MCF 10A (cell line): ENCODE measurements at places on chromosomes 4 and X. TPM values are rescaled to one million over a fixed set of nuclear protein-coding genes. Genes with fewer than 3 reads are reported as not detected.

Gene SPON2
- total RNA-seq = 0.54 and 0.64 TPM in 2 replicates

Gene TMPRSS11A
- not detected in 2 replicates for total RNA-seq

Gene BTC
- 1.7 and 4.0 TPM in 2 replicates for total RNA-seq

Gene OSTC
- total RNA-seq = 175 and 214 TPM in 2 replicates

Gene SYP
- 0.75 and 0.79 TPM in 2 replicates for total RNA-seq

Gene MAGEA1
- not detected in 2 replicates for total RNA-seq

Gene TRIM75
- total RNA-seq = not detected in 2 replicates

Gene EVC2
- 5.5 and 6.0 TPM in 2 replicates for total RNA-seq

Gene HTRA3
- total RNA-seq = not detected in 2 replicates

Gene ART3
- 0.83 TPM in 1 of 2 replicates, not detected in the other for total RNA-seq

Gene IL13RA1
- 27.4 and 32.4 TPM in 2 replicates for total RNA-seq

Gene VCX2
- not detected in 2 replicates for total RNA-seq

Gene SSX4B
- total RNA-seq = not detected in 2 replicates

Gene TLR3
- 6.5 and 8.2 TPM in 2 replicates for total RNA-seq

Gene XAGE2
- not detected in 2 replicates for total RNA-seq

Gene MAGED2
- 34.3 and 48.6 TPM in 2 replicates for total RNA-seq

Gene GRPEL1
- 73.0 and 82.9 TPM in 2 replicates for total RNA-seq

Gene RTL9
- total RNA-seq = not detected in 2 replicates

Gene TAF7L
- total RNA-seq = 0.21 TPM in 1 of 2 replicates, not detected in the other

Gene MTNR1A
- total RNA-seq = 0.25 TPM in 1 of 2 replicates, not detected in the other

Gene FHIP1A
- total RNA-seq = 14.8 and 19.8 TPM in 2 replicates

Gene HHIP
- 0.12 TPM in 1 of 2 replicates, not detected in the other for total RNA-seq

Gene CAPN6
- 0.37 TPM in 1 of 2 replicates, not detected in the other for total RNA-seq

Gene YIPF7
- total RNA-seq = 0.49 TPM in 1 of 2 replicates, not detected in the other

Gene OTUD6A
- not detected in 2 replicates for total RNA-seq

Gene NAA11
- not detected in 2 replicates for total RNA-seq

Gene PHEX
- 0.69 and 0.89 TPM in 2 replicates for total RNA-seq

Gene CENPE
- 25.2 and 32.4 TPM in 2 replicates for total RNA-seq

Gene NMU
- 4.7 and 8.5 TPM in 2 replicates for total RNA-seq

Gene PRICKLE3
- total RNA-seq = 14.5 and 15.7 TPM in 2 replicates
